Esophagus mucosa (tissue), 1 donor: ENCODE measurements at places on chromosomes 16 and 17. TPM values are rescaled to one million over a fixed set of nuclear protein-coding genes. Genes with fewer than 3 reads are reported as not detected.

GRCh38 chr16:87982581-87983041, 31.4 kb downstream of the BANP start:
- no peak for ATAC-seq

DNA sequence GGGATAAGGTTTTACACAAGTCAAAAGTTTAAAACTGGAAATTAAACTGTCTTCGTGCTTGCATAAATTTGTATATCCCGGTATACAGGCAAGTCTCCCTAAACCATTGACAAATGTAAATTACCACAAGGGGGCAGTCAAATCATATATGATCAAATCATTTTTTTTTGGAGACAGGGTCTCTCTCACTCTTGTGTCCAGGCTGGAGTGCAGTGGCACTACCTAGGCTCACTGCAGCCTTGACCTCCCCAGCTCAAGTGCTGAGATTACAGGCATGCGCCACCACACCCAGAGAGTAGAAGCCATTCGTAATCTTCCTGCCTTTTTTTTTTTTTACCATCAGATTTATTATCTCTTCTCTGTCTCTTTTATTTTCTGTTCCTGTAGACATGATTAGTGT, 18.5 kb downstream of the TOP2A start:
- ATAC-seq = no peak

DNA sequence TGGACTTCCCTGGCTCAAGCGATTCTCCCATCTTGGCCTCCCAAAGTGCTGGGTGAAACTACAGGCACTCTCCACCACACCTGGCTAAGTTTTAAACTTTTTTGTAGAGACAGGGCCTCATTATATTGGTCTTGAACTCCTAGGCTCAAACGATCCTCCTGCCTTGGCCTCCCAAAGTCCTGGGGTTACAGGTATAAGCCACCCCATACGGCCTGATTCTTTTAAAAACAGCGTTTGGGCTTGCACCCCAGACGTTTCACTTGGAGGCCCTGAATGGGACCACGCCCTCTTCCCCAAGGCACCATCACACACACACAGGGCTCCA, 29.4 kb upstream of the GINS2 start:
- ATAC-seq = no peak

The GP1BA gene
- not detected for total RNA-seq

The ABCC12 gene
- total RNA-seq = not detected
